ENCODE measurements at places on chromosomes 1 and 21. TPM values are rescaled to one million over a fixed set of nuclear protein-coding genes. Genes with fewer than 3 reads are reported as not detected.

The LYPD8 gene
- not detected for total RNA-seq

The SHE gene
- total RNA-seq = 5.0 TPM

The LCE1C gene
- not detected for total RNA-seq

The C8B gene
- total RNA-seq = 424 TPM

The LMX1A gene
- not detected for total RNA-seq

The NPPB gene
- not detected for total RNA-seq

The GNG12 gene
- 52.2 TPM for total RNA-seq

DNA sequence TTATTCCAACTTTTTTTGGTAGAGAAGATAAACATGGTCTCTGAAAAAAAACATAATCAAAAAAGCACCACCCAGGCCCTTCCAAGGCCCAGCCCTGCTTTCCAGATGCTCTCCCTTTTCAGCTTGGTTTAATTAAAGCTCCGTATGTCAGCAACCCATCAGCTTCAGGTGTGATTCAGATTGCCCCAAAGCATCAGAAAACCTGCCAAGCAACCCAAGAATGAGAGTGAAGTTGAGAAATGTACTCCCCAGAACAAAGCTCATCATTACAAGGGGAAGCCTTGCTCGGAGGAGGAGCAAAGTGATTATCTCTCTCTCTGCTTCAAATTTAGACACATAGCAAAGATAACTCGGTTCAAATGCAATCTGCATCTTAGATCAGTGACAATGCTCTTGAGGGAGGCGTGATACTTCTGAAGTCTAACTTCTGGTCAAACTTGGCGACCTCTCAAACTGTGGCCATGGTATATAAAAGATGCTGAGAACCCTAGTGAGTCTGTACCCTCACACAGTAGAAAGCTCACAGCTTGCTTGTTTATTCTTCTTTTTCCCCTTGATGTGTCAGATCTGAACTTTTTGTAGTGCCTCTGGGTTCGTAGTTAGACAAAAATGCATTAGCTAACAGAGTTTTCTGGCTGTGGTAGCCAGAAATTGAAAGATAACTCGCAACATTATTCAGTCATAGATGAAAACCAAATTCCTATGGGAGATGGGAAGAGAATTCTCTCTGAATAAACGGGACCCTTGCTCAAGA is 63.3 kb upstream of the ZC3H11B start:
- H3K4me1 ChIP-seq = no peaks in the 10 kb centered on the region
- no peaks in the 10 kb centered on the region for H3K27me3 ChIP-seq
- H3K4me3 ChIP-seq = no peak overlapping the region
- H3K36me3 ChIP-seq = no peaks in the 10 kb centered on the region
- no peak for DNase-seq
- H3K27ac ChIP-seq = no peak overlapping the region

DNA sequence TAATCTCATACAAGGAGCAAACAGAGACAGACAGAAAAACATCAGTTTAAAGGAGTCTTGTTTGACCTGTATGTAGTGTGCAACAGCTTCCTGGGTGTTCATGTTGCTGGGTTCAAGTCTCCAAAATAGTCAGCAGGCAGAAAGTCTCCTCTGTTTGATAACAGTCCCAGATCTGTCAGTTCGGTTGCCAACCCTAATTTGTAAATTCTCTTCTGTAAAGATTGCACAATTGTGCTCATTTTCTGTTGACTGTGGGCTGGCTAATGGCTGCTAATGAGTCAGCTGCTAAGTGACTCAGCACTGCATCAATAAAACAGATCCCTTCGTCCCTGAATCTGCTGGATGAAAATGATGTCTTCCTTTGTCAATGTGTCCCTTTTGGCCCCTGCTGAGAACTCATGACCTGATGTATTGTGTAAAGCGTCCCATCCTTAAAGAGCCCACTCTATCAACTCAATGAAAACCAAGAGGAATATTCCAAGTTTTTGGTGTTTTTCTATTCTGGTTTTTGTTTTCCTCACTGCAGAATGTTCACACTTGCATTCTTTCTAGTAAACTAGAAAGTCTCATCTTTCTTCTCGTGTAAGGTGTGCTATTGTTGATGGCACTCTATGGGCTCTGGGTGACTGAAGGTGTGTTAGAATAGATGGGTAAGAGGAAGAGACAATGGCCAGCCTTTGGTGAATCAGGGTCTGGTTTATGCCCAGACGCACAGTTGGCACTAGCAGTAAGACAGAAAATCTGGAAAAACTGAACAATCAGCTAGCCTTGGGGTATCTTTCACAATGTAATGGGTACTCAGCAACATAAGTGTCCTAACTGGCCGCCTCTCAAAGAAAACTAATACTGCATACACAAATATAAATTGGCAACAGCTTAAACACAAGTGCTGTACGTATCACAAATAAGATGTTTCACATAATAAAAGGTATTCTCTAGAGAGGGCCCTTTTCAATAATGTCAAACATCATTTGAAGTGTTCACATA is 75.1 kb upstream of the SIPA1L2 start:
- no peaks in the 10 kb centered on the region for H3K27me3 ChIP-seq
- no peak overlapping the region for H3K4me3 ChIP-seq
- H3K4me1 ChIP-seq = no peaks in the 10 kb centered on the region
- H3K36me3 ChIP-seq = no peaks in the 10 kb centered on the region

DNA sequence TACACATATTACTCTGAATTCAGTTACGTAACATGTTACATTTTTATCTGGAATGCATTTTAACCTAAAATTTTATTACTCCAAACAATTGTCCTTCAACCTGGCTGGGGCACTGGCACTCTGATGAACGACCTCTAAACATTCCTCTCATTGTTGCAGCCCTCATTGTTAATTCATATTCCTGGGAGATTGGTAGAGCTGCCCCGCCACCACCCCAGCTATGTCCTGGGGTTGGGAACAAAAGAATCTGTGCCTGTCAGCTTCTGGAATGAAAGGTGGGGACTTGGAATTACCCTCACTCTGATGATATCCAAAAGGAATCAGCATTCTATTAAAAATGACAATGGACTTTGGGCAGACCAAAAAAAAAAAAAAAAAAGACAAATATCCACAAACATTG is 38.0 kb upstream of the DESI2 start:
- H3K36me3 ChIP-seq = no peaks in the 10 kb centered on the region
- no peak overlapping the region for H3K27ac ChIP-seq
- H3K4me1 ChIP-seq = no peaks in the 10 kb centered on the region
- DNase-seq = no peak
- H3K27me3 ChIP-seq = no peaks in the 10 kb centered on the region
- H3K4me3 ChIP-seq = no peak overlapping the region

GRCh38 chr1:105260001-105260400 is 1510.3 kb downstream of the AMY1C start:
- H3K4me1 ChIP-seq = no peaks in the 10 kb centered on the region
- no peak overlapping the region for H3K4me3 ChIP-seq
- no peak for DNase-seq
- H3K27ac ChIP-seq = no peak overlapping the region

DNA sequence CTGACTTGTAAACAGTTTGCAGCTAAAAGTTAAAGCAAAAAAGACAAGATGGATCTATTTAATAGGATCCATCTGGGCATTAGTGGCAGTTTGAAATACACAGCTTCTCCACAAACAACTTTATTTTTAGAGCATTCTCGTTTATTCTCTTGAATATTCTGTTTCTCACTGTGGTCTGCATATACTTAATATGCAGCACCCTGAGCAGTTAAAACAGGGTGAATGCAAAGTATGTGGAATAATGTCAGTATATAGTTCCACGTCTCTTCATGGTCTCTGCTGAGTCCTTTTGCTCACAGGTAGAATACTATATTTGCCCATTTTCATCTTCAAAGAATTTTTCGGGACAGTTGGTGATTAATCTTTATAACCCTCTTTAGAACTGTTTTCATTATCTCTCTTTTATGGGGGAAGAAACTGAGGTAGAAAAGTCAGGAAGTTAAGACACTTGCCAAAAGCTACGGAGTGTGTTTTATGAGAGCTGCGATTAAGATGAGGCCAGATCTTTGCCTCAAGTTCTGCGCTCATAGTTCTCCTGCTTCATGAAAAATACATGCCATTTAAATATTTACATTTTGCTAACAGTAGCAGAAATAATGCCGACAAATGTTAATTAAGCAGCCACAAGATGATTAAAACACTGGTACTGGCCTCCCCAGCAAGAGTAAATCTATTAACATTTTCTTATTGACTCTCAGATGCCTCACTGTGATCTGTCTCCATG is 115.6 kb downstream of the PTBP2 start:
- H3K4me1 ChIP-seq = no peaks in the 10 kb centered on the region
- H3K27me3 ChIP-seq = no peaks in the 10 kb centered on the region
- H3K27ac ChIP-seq = no peak overlapping the region

DNA sequence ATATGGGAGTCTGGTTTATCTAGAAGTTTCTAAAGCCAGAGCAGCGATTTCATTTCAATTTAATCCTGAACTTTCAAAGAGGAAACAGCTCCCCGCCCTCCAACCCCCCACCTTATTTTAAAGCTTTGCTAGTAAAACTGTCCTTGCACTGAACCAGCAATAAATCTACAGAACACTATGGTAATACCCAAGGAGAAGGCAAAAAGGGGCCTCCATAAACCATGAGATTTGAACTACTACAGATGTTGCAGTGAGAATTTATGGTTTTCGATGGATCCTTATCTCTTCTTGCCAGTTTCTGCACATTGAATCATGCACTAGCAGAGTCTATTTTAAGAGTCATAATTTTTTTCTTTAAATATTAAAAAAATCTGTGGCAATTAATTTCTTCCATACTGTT is 64.8 kb upstream of the BEND5 start:
- DNase-seq = no peak
- no peak overlapping the region for H3K4me3 ChIP-seq
- H3K27me3 ChIP-seq = no peaks in the 10 kb centered on the region

DNA sequence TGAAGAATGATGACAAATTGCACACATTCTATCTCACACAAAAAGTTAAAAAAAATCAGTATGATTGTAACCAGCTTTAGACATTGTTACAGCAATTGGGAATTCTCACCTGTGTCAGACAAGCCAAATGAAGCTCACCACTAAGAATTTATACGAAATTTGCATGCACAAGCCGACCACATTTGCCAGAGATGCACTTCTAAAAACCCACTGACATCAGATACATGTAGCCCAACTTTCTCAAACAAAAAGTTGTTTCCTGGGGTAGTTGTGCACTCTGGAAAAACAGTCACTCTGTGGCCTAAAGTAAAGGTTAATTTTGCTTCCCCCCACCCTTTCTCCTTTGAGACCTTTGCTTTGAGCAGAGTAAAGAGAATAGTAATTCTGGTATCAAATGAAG is 67.9 kb upstream of the IL12RB2 start:
- H3K36me3 ChIP-seq = no peaks in the 10 kb centered on the region
- no peak overlapping the region for H3K4me3 ChIP-seq
- H3K27me3 ChIP-seq = no peaks in the 10 kb centered on the region
- no peak overlapping the region for H3K27ac ChIP-seq

DNA sequence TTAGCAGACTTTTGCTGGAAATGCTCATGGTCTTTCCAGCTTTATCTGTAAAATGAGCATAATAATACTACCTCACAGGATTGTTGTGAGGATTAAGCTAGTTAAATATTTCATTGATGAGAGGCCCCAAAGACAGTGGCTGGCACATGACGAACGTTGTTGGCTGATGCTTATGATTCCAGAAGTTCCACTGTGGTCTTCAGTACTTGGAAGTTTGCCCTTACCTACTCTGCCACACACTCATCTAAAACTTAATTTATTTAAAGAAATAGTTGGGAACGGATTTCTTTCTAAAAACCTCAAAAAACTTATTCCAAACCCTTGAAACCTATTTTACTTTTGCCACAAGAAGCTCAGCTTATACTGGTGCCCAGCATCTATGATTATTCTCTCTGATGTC is 170.7 kb downstream of the DHRS3 start:
- no peaks in the 10 kb centered on the region for H3K27me3 ChIP-seq
- no peak overlapping the region for H3K27ac ChIP-seq

DNA sequence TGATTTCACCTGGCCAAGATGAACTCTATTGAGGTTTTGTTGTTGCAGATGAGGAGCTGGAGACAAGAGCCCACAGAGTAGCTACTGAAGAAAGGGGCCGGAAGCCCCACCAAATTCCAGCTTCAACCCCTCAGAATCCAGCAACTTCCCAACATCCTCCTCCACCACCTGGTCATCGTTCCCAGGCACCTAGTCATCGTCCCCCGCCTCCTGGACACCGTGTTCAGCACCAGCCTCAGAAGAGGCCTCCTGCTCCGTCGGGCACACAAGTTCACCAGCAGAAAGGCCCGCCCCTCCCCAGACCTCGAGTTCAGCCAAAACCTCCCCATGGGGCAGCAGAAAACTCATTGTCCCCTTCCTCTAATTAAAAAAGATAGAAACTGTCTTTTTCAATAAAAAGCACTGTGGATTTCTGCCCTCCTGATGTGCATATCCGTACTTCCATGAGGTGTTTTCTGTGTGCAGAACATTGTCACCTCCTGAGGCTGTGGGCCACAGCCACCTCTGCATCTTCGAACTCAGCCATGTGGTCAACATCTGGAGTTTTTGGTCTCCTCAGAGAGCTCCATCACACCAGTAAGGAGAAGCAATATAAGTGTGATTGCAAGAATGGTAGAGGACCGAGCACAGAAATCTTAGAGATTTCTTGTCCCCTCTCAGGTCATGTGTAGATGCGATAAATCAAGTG is 14.3 kb downstream of the CD2 start:
- H3K36me3 ChIP-seq = no peaks in the 10 kb centered on the region
- H3K27me3 ChIP-seq = no peaks in the 10 kb centered on the region
- H3K4me3 ChIP-seq = no peak overlapping the region
- no peak for DNase-seq
- no peak overlapping the region for H3K27ac ChIP-seq

DNA sequence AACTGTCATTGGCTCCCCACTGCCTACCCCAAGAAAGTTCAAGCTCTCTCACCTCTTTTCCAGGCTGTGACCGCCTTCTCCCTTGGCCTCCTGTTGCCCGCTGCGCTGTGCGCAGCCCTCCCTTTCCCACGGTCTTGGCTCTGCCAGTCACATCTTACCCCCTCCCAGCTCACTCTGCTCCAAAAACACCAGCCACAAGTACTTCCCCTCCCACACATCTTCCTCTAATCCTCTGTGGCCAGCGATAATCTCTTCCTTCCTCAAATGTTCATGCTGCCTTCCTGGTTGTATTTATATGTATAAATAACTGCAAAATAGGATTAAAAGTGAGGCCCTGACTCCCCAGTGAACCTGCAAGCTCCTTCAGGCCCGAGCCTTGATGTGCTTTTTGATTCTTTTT is 81.8 kb downstream of the AJAP1 start:
- H3K36me3 ChIP-seq = no peaks in the 10 kb centered on the region
- no peaks in the 10 kb centered on the region for H3K27me3 ChIP-seq
- no peak overlapping the region for H3K27ac ChIP-seq
- DNase-seq = no peak
- no peak overlapping the region for H3K4me3 ChIP-seq

- no peak overlapping the region for H3K27ac ChIP-seq
- H3K36me3 ChIP-seq = no peaks in the 10 kb centered on the region
- no peak for DNase-seq
- no peaks in the 10 kb centered on the region for H3K27me3 ChIP-seq
- peaks cover 14% of the 10 kb centered on the region for H3K4me1 ChIP-seq
- no peak overlapping the region for H3K4me3 ChIP-seq
Observed at GRCh38 chr21:41564871-41565274, 56.9 kb upstream of the TMPRSS2 start.
